ENCODE measurements at places on chromosomes 1 and 21. TPM values are rescaled to one million over a fixed set of nuclear protein-coding genes. Genes with fewer than 3 reads are reported as not detected.

The GBP7 gene
- total RNA-seq: not detected

The PADI2 gene
- under 0.01 TPM for total RNA-seq

The PPIAL4G gene
- not detected for total RNA-seq

The C1orf185 gene
- total RNA-seq: not detected

The RBM8A gene
- 121 TPM for total RNA-seq

The TMEM269 gene
- total RNA-seq: not detected

The PPFIA4 gene
- under 0.01 TPM for total RNA-seq

The SHE gene
- 71.6 TPM for total RNA-seq

The RRP1 gene
- total RNA-seq: 13.4 TPM

The DENND2D gene
- total RNA-seq: 0.49 TPM

The ADAM30 gene
- total RNA-seq: not detected

The FAM110D gene
- total RNA-seq: 7.9 TPM

Data from bladder microvascular endothelial cell (primary cell).